ENCODE measurements at places on chromosomes 13 and 19.

DNA sequence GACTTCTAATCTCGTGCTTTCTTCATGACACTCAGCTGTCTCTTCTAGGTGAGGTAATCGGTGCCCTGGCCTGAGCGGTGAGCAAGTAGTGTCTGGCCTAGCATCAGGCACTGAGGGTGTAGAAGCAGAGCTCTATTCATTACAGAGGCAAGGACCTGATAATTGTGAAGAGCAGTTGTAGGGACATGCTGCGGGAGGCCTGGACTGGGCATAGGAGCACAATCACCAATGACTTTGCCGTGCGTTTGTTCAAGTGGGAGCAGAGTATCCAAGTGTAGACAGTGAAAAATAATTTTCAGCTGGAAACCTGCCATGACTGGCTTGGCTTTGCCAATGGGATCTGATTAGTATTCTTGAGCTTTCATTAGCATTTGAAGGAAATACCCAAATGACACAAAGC lies 32.1 kb upstream of the DCLK1 start:
- DNase-seq: no peak

- no peak for DNase-seq
These were observed 5.3 kb upstream of the ZNF599 start for GRCh38 chr19:34778342-34778741.

GRCh38 chr13:36966404-36966803 lies 32.7 kb downstream of the ALG5 start:
- no peak for DNase-seq

DNA sequence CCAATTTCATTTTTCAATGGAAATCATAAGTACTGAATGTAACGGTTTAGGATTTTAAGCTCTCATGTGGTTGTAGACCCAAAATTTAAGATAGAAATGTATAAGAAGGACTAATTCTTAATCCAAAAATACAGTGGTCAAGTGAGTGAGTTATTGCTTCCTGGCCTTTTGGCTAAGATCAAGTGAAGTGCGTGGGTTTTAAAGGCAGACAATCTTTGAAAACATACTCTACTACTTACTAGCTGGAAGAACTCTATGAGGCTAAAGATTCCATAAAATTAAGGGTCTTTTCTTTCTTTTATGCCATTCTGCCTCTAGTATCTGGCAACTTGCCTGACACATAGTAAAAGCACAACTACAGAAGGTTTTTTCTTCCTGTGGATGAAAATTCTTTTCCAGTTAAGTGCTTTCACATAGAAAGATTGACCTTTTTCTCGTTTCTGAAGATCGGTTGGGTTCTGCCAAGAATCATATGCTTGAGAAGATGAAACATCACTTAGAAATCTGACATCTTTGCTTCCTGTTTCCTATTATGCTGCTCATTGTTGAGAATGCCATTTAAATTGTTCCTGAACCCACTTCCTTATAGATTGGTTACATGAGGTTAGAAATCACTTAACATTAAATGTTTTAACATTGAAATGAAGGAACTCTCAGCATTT lies 26.4 kb upstream of the SCEL start:
- no peak for DNase-seq

DNA sequence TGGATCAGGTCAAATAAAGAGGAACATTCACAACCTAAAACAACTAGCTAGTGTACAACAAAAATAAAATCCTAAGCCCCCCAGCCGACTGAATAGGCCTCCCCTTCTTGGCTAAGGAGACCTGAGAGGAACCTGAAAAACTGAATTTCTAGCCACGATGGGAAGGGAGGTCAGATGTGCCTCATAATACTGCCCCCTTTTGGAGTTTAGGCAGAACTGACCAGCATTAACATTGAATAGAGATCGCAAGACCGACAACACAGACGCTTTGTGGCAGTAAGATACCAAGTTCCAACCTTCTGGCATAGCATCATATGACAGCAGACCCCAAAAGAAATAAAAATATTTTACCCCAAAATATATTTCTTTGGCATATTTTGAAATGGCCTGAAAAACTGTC lies 15.9 kb downstream of the CBY2 start:
- DNase-seq: no peak

GRCh38 chr19:43639519-43640423 lies at the start of gene CADM4:
CADM4 (minus strand) TSS chr19:43639850; CDS start chr19:43639790, 60 bp downstream.
- DNase-seq: no peak

DNA sequence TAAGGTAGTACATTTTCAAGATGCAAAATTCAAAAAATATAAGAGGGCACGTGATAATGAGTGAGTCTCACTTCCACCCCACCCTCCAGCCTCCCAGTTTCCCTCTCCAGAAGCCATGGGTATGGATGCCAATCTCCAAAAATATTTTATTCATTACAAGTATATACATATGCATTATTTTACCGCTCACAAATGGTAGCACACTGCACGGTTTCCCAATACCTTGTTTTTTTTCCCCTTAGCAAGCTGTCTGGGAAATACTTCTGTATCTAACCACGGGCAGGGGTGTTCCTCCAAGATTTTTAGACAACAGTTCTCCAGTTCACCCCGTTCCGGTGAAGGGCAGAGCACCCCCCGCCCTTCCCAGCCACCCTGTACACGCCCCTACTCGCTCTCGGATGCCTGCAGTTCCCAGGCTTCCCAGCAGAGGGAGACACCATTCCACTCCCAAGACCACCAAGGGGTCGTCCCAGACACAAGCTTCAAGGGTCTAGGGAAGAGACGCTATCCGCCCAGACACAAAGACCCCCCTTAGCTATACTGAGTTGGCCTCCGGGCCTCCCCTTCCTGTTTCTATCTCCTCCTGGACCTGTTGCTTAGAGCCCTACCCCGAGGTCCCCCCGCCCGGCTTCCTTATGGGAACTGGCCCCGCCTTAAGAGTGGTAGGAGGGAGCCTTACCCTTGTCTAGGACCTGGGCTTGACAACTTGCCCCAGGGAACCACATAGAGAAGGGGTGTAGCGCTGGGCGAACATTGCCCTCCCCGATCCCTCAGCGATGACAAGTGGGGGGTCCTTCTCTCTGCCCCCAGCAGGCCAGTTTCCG lies 1.1 kb upstream of the FXYD3 start:
- DNase-seq: peak; percentile 65

GRCh38 chr13:33978653-33979052 lies 160.7 kb downstream of the RFC3 start:
- no peak for DNase-seq

DNA sequence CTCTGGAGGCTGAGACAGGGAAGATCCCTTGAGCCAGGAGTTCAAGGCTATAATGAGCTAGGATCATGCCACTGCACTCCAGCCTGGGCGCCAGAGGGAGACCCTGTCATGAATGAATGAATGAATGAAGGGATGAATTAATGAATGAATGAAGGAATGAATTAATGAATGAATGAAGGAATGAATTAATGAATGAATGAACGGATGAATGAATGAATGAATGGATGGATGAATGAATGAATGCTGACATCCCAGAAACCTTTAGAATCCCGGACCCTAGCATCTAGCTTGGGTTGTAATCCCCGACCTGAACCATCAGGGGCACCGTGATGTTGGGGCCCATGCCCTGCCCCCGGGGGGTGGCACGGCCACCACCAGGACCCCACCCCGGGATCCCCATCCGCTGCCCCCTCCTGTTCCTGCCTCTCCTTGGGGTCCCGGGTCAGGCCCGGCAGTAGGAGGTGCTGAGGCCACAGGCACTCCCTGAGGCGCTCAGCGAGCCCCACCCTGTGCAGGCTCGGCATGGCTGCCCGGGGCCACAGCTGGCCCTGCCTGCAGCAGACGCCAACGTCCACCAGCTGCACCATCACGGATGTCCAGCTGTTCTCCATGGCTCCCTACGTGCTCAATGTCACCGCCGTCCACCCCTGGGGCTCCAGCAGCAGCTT lies 3.4 kb downstream of the EBI3 start:
- DNase-seq: no peak

- no peak for DNase-seq
These were observed 1203.5 kb upstream of the PRR20A start for GRCh38 chr13:55937180-55937579.

DNA sequence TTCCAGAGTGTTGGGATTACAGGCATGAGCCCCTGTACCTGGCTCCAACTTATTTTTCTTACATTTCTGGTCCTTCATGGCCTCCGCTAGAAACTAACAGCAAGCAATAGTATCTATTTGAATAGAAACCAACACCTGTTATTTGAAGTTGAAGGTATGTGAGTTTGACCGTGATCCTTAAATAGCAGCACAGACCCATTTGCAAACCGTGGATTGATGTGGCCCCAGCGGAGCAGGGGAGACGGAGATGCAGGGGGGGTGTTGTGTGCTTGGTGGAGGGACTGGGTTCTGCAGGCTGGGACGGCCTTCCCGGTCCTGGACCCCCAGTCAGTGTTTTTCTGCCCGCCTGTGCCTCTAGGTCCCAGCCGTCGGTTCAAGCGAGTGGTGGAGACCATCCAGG lies 16.9 kb downstream of the TMEM150B start:
- no peak for DNase-seq

DNA sequence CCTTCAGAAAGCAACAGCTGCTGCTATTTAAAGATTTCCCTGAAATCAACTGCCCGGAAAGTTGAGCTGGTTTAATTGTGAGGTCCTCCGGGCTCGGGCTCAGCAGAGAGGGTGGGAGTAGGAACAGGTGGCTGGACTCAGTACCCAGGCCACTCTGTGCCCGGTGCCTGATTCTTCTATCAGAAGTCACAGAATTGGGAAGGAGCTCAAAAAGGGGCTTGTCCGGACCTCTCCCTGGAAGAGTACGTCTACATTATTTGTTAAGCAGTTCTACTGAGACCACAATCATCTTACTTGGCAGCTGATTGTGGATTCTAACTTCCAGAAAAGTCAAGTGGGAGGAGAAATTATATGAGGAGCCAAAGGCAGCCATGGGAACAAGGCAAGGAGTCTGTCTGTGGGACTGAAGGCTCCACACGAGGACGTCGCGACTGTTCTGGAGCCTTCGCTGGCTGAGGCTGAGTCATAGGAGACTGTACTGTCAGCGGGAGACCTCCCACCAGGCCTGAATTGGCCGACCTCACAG lies 91.7 kb upstream of the ANKRD10 start:
- no peak for DNase-seq

GRCh38 chr19:20787786-20788185 lies 11.7 kb downstream of the ZNF66 start:
- no peak for DNase-seq

- no peak for DNase-seq
These were observed 12.2 kb downstream of the GRIK5 start for GRCh38 chr19:42057846-42058245.

DNA sequence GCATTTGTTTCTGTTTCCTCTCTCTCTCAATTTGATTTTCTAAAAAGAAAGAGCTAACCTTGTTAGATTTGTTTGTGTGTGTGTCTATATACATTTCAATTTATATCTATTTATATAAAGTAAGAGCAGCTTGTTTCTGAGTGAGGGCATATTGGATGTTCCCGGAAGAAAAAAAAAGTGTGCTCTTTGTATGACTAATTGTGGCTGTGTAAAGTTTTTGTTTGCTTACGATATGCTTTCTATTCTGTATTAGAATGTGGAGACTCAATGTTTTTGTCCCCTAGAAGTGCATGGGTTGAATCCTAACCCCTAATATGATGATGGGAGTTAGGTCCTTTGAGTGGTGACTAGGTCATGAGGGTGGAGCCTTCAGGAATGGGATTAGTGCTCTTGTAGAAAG lies 66.6 kb upstream of the C1QTNF9B start:
- no peak for DNase-seq

GRCh38 chr19:15673176-15673654 lies 328 bp downstream of the CYP4F12 start:
- no peak for DNase-seq

GRCh38 chr13:110578363-110578762 lies 16.8 kb upstream of the RAB20 start:
- DNase-seq: no peak

DNA sequence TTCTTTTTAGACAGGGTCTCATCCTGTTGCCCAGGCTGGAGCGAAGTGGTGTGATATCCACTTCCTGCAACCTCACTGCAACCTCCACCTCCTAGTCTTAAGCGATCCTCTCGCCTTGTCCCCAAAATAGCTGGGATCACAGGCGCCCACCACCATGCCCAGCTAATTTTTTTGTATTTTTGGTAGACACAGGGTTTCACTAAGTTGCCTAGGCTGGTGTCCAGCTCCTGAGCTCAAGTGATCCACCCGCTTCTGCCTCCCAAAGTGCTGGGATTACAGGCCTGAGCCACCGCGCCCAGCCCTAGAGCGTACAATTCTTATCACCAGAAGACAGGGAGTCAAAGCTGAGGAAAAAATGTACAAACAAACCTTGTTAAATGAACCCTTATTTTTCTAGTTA lies 4.5 kb upstream of the ELOF1 start:
- DNase-seq: no peak
